ENCODE measurements at places on chromosomes 12 and 14.

DNA sequence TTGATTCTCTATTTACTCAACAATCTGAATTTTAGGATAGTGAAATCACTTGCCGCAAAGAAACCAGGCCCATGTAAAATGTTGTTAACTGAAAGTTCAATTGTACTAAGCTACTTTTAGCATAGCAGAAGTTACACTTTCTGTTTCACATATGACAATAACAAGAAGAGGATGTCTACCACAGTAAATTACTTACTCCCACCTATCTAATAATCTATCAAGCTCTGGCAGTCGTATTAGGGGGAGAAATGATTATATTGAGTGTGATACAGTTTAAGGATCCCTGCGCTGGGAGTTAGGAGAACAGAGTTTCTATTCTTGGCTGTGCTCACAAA is 66.5 kb upstream of the CAND1 start:
- DNase-seq, result no peak

GRCh38 chr12:107449891-107450290 is 235.7 kb upstream of the PWP1 start:
- no peak for DNase-seq

GRCh38 chr12:67758521-67758920 is 110.0 kb downstream of the DYRK2 start:
- no peak for DNase-seq

DNA sequence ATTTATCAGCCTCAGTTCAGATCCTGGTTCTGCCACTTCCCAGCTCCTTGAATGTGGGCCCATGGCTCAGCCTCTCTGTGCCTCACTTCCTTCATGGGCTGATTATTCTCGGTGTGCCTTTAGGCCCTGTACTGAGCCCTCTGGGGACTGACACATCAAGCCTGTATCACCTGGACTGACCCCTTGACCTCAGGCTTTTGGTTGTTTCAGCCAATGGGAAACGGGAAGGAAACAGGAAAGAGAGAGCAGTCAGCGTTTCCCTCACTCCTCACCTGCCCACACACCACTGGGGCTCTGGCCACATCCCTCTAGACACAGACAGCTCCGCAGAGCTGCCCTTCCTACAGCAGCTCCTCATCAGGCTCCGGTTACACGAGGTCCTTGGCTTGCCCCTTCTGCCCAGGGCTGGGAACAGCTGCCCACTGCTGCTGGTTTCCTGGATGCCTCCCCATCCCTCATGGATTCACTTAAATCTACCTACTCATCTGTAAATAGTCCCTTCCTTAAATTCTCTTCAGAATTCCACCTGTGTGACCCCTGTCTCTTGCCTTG is 37.0 kb upstream of the ITPR2 start:
- DNase-seq, result no peak

DNA sequence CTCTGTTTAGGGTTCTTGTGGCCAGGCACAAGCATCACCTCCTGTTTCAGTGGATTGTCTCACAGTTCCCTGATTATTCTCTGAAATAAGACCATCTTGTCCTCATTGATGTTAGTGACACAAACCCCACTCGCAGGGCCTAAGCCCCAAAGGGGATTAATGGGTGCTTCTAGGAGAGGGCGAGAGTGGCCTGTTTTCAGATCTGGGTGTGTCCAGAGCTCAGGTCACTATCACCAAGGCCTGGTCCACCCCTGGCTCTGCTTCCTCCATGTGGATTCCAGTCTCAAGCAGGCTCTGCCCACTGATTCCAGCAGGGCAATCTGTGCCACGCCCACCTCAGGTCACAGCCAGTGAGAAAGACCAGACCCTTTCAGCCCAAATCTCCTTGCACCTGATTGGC is 361.9 kb downstream of the ADGRD1 start:
- no peak for DNase-seq

GRCh38 chr12:51005671-51006070 is 20.5 kb downstream of the SLC11A2 start:
- DNase-seq, result no peak

Data from EL (cell line).